GM03348 (cell line): ENCODE measurements at places on chromosomes 1 and 21.

GRCh38 chr1:171218661-171219060, 29.6 kb upstream of the FMO1 start:
- DNase-seq = no peak

- DNase-seq = no peak
These were observed 64.6 kb upstream of the EFHD2 start for GRCh38 chr1:15344800-15345704.

DNA sequence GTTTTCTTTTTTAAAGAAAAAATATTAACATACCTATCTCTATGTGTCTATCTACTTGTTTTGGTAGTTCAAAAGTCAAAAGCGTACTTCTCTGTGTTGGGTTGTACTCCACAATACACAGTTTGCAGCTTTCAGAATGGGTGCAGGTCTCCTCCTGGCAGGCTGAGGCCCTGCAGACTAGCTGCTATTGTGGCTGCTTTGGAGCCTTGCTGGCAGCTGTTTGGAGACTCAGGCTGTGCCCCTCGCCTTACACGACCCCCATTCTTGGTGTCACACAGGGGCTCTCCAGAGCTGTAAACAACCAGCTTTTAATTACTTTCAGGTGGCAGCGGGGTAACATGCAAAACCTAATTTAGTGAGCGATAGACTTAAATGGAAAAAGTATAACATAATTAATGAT, 160.4 kb downstream of the DSCAM start:
- no peak for DNase-seq

GRCh38 chr1:150302338-150302737, 8.7 kb downstream of the MRPS21 start:
- DNase-seq = no peak

GRCh38 chr1:70993798-70994197, 53.8 kb downstream of the PTGER3 start:
- DNase-seq = no peak
